Activated CD4-positive, alpha-beta T cell treated with anti-CD3 and anti-CD28 coated beads, Interleukin-2, amount 10 ng/mL, durations not matched to agents 7 days and 5 days (primary cell): ENCODE measurements at places on chromosomes 13 and 19.

- peaks cover 7% of the 10 kb centered on the region for H3K27me3 ChIP-seq
- no peak for DNase-seq
- H3K4me3 ChIP-seq = no peak overlapping the region
- H3K27ac ChIP-seq = no peak overlapping the region
- H3K36me3 ChIP-seq = no peaks in the 10 kb centered on the region
These were observed 5.5 kb upstream of the PRTN3 start for GRCh38 chr19:835210-835810.

DNA sequence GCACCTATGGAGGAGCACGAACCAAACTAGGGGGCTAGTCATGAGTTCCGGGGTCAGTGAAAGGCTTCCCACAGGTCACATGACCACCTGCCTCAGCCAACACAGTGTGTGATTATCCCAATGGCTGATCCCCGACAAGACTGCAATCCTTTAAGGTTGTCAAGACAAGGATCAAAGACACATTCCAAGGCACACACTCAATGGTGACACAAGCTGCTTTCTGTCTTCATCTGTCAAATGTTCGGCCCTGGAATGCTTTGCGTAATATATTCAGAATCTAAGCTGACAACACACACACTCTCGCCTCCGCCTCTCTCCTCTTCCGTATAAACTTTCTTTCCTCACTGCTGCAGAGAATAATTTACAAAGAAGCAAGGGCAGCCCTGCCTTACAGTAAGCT, 11.7 kb downstream of the RANBP3 start:
- peak overlapping the region; percentile 51 for H3K27ac ChIP-seq
- DNase-seq = no peak
- H3K27me3 ChIP-seq = no peaks in the 10 kb centered on the region
- H3K4me3 ChIP-seq = no peak overlapping the region
- H3K4me1 ChIP-seq = peaks cover 84% of the 10 kb centered on the region

DNA sequence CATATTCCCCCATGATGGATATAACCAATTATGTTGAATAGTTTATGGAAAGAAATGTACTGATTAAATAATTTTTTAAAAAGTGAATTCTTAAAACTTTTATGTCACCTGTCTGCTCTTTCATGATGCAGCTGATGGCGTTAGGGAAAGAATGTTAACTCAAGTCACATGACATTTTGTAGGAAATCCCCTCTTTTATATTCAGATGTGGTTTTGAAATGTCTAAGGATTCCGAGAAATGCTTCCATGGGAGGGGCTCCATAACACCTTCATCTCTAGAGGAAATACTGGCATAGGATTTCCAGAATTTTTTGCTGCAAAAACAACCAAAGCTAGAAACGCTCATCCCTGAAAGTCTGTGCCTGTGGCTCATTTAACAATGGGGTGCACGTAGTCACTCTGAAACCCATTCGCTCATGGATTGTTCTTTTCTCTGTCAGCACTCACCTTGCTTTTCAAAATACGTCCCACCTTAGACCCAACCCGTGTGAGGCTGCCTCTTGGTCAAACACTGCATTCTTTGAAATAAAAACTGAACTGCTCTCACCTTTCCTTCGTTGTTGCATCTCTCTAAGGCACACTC, 288.9 kb downstream of the SHISA2 start:
- no peak for DNase-seq
- no peak overlapping the region for H3K27ac ChIP-seq
- peaks cover 3% of the 10 kb centered on the region for H3K36me3 ChIP-seq
- peaks cover 12% of the 10 kb centered on the region for H3K4me1 ChIP-seq
- H3K27me3 ChIP-seq = no peaks in the 10 kb centered on the region

GRCh38 chr13:24149246-24150032, 11.1 kb upstream of the SPATA13 start:
- no peak overlapping the region for H3K27ac ChIP-seq
- H3K4me1 ChIP-seq = no peaks in the 10 kb centered on the region
- no peak for DNase-seq
- H3K4me3 ChIP-seq = no peak overlapping the region
- H3K36me3 ChIP-seq = no peaks in the 10 kb centered on the region
- peaks cover 9% of the 10 kb centered on the region for H3K27me3 ChIP-seq

GRCh38 chr13:38191016-38191415, 158.6 kb upstream of the UFM1 start:
- H3K4me3 ChIP-seq = no peak overlapping the region
- H3K36me3 ChIP-seq = no peaks in the 10 kb centered on the region
- no peak overlapping the region for H3K27ac ChIP-seq

DNA sequence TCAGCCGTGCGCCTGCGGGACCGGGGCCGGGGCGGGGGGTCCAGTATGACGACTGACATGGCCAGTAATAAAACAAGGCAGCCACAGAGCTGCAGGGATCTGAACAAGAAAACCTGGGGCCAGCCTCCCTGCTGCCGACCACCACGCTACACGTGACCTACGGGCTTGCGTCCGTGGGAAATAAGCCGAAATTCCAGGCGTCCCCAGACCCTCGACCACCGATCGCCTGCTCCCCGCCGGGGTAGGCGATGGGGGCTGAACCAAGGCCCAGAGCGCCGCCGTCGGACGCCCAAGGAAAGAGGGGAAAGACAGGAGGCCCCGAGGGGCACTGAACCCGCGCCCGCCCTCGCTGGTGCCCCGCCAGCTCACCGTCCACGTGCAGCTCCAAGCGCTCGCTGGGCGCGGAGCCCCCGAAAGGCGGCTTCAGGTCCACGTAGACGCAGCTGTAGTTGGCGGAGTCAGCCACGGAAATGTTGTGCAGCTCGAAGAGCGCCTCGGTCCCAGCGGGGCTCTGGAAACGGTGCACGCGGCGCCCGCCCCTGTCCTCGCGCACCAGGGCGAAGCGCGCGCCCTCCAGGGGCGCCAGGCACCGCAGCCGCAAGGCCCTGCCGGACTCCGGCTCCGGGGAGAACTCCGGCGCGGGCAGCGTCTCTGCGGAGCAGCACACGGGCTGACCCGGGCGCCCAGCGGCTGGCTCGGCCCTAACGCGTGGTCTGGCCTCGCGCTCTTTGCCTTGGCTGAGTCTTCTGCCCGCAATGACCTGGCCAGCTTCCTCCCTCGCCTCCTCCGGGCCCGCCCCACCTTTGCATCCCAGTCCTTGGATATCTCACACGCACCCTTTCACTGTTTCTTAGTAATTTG, 3.1 kb downstream of the A1BG start:
- no peak overlapping the region for H3K4me3 ChIP-seq
- DNase-seq = no peak
- H3K4me1 ChIP-seq = peaks cover 36% of the 10 kb centered on the region
- H3K27me3 ChIP-seq = peaks cover 4% of the 10 kb centered on the region
- H3K36me3 ChIP-seq = peaks cover 20% of the 10 kb centered on the region
- no peak overlapping the region for H3K27ac ChIP-seq

DNA sequence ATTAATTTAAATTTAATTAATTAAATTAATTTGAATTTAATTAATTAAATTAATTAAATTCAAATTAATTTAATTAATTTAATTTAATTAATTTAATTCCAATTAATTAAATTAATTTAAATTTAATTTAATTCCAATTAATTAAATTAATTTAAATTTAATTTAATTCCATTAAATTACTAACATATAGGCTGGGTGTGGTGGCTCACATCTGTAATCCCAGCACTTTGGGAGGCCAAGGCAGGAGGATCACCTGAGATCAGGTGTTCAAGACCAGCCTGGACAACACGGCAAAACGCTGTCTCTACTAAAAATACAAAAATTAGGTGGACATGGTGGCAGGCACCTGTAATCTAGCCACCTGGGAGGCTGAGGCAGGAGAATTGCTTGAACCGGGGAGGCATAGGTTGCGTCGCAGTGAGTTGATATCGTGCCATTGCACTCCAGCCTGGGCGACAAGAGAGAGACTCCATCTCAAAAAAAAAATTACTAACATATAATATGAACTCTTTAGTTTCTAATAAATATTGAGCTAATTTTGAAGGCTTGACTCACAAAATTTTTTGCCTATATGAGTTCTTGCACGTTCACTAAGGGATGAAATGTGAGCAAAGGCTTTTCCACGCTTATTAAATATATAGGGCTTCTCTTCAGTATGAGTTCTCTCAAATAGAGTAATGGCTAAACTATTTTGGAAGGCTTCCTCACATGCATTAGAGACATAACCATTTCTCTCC, 9.0 kb upstream of the USP29 start:
- no peak for DNase-seq
- H3K4me1 ChIP-seq = peaks cover 2% of the 10 kb centered on the region
- peaks cover 1% of the 10 kb centered on the region for H3K36me3 ChIP-seq
- H3K27me3 ChIP-seq = no peaks in the 10 kb centered on the region
- H3K4me3 ChIP-seq = no peak overlapping the region
- no peak overlapping the region for H3K27ac ChIP-seq

DNA sequence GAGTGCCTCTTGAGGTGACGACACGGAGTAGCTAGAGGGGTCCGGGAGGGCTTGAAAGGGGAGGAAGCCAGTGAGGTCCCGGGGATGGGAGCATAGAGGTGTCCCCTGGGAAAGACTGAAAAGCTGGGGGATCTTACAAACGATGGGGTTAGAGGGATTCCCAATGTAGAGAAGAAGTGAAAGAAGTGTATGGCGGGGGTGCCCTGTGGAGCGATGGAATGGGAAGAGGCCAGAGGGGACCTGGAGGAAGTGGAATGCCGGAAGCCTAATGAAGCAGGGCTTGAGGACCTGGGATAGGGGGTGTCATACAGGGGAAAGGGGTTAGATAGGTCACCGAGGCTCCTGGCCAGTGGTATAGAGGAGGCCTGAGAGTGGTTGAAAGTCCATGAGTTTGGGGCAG, 580 bp downstream of the AP2A1 start:
- H3K4me3 ChIP-seq = peak overlapping the region; percentile 97
- H3K36me3 ChIP-seq = peaks cover 11% of the 10 kb centered on the region
- peaks cover 43% of the 10 kb centered on the region for H3K4me1 ChIP-seq
- H3K27me3 ChIP-seq = no peaks in the 10 kb centered on the region
- peak overlapping the region; percentile 89 for H3K27ac ChIP-seq
- DNase-seq = no peak

DNA sequence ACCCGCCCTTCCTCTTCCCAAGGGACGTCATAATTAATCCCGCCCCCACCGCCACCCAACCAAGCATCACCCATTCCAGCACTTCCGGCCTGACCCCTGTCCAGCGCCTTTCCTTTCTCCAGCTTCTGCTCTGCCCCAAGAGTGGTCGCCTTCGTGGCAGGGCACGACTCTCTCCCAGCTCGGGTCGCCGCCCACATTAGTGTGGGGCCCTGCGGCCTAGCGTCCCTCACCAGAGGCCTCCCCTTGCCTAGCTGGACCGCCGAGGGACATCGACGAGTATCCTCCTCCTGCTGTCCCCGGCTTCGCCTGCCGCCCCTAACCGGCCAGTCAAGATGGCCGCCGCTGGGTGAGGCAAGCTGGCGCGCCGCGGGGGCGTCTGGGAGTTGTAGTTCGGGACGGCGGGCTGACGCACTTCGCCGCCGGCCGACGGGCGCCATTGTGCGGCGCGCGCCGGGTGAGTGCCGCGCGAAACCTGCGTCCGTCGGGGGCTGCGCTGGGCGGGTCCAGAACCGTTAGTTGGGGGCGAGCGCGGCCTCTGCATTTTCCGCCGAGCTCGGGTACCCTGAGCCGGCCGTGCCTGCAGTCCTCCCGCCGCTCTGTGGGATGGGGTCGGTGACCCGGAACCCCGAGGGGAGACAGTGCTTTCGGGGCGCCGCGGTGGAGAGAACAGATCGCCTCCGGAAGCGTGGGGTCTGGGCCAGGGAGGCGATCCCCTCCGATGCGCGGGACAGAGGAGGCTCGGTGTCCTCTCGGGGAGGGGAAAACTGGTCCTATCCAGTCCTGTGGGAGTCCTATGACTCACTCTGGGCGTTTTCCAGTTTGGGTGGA, at the start of gene ZNF274:
TSS of gene ZNF274 (plus strand) at position 73 of the 828 bp plus-strand sequence. CDS start 905 bp downstream, outside the sequence.
- H3K36me3 ChIP-seq = peaks cover 72% of the 10 kb centered on the region
- no peaks in the 10 kb centered on the region for H3K27me3 ChIP-seq
- peak; percentile 93 for DNase-seq
- peak within 1 kb of the TSS; percentile 88 for H3K4me3 ChIP-seq
- peaks cover 21% of the 10 kb centered on the region for H3K4me1 ChIP-seq

GRCh38 chr13:36543671-36544070, 111.4 kb downstream of the CCNA1 start:
- H3K4me3 ChIP-seq = no peak overlapping the region
- no peaks in the 10 kb centered on the region for H3K36me3 ChIP-seq
- no peak for DNase-seq
- H3K27ac ChIP-seq = no peak overlapping the region

- H3K4me3 ChIP-seq = peak overlapping the region; percentile 5
- peaks cover 6% of the 10 kb centered on the region for H3K36me3 ChIP-seq
These were observed 8.8 kb downstream of the ZIC2 start for GRCh38 chr13:99990126-99990977.

- H3K36me3 ChIP-seq = no peaks in the 10 kb centered on the region
- no peak for DNase-seq
- H3K27me3 ChIP-seq = peaks cover 38% of the 10 kb centered on the region
- H3K4me1 ChIP-seq = no peaks in the 10 kb centered on the region
These were observed 12.5 kb upstream of the PDX1 start for GRCh38 chr13:27907121-27907787.
